ENCODE measurements at places on chromosomes 4 and X.

GRCh38 chrX:9906919-9907318 is 60.2 kb upstream of the CLDN34 start:
- no peak for DNase-seq

GRCh38 chr4:140556372-140557085 is 12.2 kb downstream of the UCP1 start:
- DNase-seq = no peak

DNA sequence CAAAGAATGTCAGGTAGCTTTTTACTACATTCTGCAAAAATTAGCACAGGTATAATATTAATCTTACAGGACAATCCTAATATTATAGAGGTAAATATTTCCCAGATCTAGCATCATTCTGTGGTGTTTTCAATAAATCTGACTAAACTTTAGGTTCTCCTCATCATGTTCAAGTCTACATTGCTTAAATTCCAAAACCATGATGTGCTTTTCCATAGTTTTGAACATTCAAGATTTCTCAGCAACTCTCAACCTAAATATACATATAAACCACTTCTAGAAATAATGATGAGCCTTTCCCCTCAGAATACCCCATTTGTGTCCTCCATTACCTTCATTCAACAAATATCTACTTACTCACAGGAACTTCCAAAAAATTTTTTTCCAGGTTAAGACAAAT is 23.1 kb downstream of the EIF4E start:
- no peak for DNase-seq

- no peak for DNase-seq
Observed at GRCh38 chr4:87414816-87415215, 7.6 kb upstream of the NUDT9 start.

GRCh38 chr4:98262431-98262830 is 1.2 kb downstream of the RAP1GDS1 start:
- DNase-seq = no peak

DNA sequence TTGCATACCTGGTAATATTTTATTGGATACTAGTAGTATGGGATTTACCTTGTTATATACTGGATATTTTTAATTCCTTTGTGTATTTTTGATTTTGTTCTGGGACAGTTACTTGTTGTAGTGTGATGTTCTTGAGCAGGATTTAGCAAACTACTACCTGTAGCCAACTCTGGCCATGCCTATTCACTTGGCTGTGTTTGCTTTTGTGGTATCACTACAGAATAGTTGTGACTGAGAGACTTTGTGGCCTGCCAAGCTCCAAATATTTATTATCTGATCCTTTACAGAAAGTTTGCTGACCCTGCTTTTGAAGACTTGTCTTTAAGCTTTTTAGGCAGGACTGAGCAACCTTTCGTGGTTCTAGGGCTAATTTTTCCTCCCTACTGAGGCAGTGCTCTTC is 17.8 kb downstream of the ZCCHC4 start:
- no peak for DNase-seq

- no peak for DNase-seq
Observed at GRCh38 chrX:108735679-108736508, 469 bp downstream of the IRS4 start.
